ENCODE measurements at places on chromosomes 2 and 18.

DNA sequence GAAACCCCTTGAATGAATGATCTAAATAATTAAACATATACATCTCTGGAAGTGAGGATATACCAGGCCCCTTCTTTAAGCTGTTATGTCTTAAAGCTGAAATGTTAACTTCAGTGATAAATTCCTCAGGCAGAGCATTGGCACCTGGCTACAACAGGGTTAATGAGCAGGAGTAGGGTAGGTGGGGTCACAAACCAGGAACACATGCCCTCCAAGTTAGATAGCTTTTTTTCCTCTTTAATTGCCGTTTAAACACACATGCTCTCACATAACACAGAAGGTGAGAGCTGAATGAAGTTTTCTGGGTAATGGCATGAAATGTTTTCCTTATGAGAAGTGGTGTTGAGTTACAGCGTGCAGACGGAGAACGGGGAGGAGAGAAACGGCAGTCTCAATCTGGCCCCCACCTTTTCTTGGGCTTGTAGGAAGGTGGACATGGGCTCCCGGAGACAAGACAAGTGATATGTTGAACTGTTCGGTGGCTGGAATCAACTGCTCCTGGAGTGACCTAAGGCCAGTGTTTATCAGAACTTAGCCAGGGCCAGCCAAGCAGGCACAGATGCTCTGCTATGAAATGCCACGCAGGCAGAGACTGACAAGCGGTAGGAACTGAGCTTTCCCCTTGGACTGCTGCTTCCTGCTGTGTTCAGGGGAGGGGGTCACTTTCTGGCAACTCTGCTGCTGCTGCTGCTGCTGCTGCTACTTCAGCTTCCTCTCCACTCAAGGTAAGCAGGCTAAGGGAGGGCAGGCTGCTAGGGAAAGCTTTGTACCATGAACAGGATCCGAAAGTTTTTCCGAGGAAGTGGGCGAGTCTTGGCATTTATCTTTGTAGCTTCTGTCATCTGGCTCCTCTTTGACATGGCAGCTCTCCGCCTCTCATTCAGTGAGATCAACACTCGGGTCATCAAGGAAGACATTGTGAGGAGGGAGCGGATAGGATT, at the start of gene GALNT5:
Gene GALNT5 (plus strand): TSS at position 394 of the 941 bp plus-strand sequence. CDS start 378 bp downstream, at position 772.
- DNase-seq, result no peak

- no peak for DNase-seq
Observed at GRCh38 chr2:236169741-236170589, 1.8 kb upstream of the GBX2 start.

DNA sequence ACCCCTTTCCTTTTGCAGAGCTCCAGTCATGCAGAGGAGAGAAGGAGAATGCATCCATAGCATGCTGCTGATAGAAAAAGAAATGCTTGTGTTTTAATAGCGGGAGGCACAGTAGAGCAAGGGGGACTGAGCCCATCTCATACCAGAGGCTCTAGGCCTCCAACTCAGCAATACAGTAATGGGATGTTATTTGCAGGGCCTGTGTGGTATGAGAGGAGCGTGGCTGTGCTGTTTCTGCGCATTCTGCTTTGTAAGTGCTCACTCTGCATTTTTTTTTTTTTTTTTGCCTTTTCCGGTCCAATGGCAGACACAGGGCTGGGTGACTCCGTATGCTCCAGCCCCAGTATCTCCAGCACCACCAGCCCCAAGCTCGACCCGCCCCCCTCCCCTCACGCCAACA, 200.0 kb downstream of the GBX2 start:
- no peak for DNase-seq

GRCh38 chr2:104660991-104661390, 192.9 kb upstream of the POU3F3 start:
- no peak for DNase-seq

DNA sequence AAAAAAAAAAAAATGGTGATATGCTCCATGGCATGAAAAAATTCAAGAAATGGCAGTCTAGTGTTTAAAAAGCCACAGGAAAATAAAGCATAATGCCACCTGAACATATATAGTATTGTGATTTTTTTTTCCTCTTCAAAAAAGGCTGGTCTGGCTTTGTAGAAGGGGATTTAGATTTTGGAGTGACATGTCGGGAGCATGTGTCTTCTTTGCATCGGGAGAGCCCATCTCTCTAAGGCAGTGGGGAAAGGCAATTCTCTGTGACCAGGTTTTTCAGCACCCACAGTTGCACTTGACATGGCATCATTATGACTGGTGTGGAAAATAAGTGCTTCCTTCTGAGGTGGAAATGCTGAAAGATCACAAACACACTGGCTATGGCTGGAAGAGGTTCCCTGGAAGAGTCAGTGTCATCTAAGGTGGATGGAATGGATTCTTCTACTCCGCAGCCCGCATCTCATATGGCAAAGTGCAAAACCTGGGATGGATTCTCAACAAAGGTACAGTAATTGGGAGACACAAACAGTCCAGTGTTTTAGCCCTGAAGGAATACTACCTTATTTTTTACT, 172.5 kb downstream of the AGAP1 start:
- no peak for DNase-seq

DNA sequence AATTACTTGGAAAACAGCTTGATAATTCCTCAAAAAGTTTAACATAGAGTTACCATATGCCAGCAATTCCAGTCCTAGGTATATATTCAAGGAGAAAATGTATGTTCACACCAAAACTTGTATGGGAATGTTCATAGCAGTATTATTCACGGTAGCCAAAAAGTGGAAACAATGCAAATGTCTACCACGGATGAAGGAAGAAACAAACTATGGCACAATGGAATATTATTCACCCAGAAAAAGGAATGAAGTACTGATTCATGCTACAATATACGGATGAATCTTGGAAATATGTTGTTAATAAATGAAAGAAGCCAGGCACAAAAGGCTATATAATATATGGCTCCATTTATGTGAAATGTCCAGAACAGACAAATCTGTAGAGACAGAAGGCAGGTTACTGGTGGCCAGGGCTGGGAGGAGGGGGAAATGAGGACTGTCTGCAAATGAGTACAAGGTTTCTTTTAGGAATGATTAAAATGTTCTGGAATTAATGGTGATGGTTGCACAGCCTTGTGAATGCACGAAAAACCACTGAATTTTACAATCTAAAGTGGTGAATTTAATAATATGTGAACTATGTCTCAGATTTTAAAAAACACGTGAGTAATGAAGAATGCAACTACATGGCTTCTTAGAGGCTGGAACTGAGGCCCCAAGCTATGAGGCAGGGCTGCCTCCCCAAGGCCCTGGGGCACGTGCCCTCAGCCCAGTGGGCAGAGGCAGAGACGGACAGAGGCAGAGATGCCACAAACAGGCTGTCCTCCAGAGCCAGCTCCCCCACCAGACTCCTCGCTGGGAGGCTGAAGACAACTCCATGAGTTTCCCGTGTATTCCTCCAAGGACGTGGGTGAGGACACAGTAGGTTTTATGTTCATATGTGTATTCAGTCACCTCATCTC, 5.0 kb downstream of the LIMS2 start:
- no peak for DNase-seq

DNA sequence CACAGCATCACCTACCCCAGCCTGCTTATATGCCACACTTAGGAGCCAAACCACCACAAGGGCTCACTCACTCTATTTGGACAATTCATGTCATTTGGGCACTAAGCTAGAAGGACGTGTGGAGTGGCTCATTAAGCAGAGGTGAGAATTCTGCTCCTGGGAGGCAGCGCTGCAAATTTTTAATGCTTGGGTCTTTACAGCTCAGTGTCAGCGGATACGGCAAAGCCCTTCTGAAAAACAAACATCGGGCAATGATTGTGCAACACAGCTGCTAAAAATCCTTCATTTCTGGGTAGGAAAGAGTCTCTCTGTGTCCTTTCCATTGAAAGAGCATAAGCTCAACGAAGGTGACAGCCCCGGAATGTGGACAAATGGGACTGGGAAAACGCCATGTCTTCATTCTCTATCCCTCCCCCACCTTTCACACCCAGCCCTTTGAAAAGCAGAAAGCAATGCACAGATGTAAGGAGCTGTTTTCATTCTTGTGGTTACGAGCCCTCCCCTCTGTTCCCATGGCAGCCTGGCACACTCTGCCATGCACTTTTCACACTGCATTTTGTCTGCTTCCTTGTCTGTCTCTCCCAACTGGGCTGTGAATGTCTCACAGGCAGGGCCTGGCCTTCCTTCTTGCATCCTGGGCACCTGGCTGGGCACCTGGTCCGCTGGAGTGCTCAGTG, 16.0 kb downstream of the TMEM177 start:
- DNase-seq, result no peak

Data from stimulated activated CD8-positive, alpha-beta memory T cell treated with anti-CD3 and anti-CD28 coated beads, Interleukin-7, amount 100 ng/mL, for 1 hour (primary cell).